Activated T-helper 2 cell treated with anti-CD3 and anti-CD28 coated beads, Interferon-gamma antibody, Interleukin-2, Interleukin-4, amounts not matched to agents 10 μg/mL and 5 μg/mL and 100 μg/mL, durations not matched to agents 14 hours and 24 hours and 36 hours (primary cell): ENCODE measurements at places on chromosomes 2 and 18. TPM values are rescaled to one million over a fixed set of nuclear protein-coding genes. Genes with fewer than 3 reads are reported as not detected.

Gene TMEFF2
- not detected in 2 replicates for total RNA-seq

Gene RAX
- total RNA-seq, result 0.32 TPM in 1 of 2 replicates, not detected in the other

Gene KCNJ13
- total RNA-seq, result not detected in 2 replicates

Gene CYP1B1
- total RNA-seq, result 8.6 and 10.9 TPM in 2 replicates

Gene SERPINB11
- not detected in 2 replicates for total RNA-seq

Gene ZNF519
- 21.3 and 24.2 TPM in 2 replicates for total RNA-seq

DNA sequence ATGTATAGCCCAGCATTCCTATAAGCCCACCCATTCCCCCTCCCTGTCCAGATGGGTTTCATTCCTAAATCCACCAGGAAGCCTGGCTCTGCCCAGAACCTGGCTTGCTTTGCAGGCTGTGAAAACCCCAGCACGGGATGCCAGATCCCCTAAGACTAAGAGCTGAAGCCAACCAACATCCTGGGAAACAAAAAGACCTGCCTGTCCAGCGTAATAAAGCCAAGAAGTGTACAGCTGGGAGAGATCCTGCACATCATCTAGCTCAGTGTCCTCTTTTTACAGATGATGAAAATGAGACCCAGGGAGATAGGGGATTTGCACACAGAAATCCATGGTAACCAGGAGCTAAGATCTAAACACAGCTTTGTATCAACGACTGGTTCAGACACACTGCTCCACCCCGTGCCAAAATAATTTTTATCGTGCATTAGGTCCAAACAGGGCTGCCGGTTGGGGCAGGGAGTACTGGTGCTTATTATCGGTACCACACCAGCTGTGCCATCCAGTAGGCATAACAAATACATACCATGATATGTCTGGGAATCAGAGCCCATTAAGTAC, 2.9 kb downstream of the RND3 start:
- DNase-seq, result no peak

- DNase-seq, result no peak
Observed at GRCh38 chr2:45137966-45138695, 128.9 kb upstream of the SIX2 start.

- no peak for DNase-seq
Observed at GRCh38 chr18:36284671-36285295, 12.7 kb upstream of the FHOD3 start.

GRCh38 chr18:51754566-51754965, 557.1 kb upstream of the MEX3C start:
- DNase-seq, result no peak

DNA sequence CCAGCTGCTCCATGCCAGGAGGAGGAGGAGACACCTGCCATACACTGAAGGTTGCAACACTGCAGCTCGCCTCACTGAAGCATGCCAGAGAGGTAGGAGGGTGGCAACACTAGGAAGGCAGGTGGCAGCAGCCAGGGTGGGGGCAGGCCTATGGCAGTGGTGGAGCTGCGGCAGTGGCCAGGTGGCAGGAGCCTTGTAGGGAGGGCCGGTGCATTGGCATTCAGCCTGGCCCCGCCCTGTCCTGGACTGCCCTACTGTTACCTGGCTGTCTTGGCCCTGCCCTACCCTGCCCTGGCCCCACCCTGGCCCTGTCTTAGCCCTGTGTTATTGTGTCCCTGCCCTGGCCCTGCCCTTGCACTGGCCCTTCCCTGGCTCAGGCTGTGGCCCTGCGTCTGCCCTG, 7.4 kb upstream of the ANKRD62 start:
- no peak for DNase-seq
